ENCODE measurements at places on chromosomes 6 and 20.

GRCh38 chr6:52020945-52021570, 66.4 kb downstream of the PKHD1 start:
- no peak overlapping the region for H3K27ac ChIP-seq
- H3K27me3 ChIP-seq = peaks cover 50% of the 10 kb centered on the region
- H3K4me3 ChIP-seq = no peak overlapping the region
- H3K36me3 ChIP-seq = no peaks in the 10 kb centered on the region
- DNase-seq = no peak

- H3K27ac ChIP-seq = no peak overlapping the region
- no peak for DNase-seq
- H3K4me1 ChIP-seq = no peaks in the 10 kb centered on the region
- no peak overlapping the region for H3K4me3 ChIP-seq
- H3K27me3 ChIP-seq = no peaks in the 10 kb centered on the region
- peaks cover 28% of the 10 kb centered on the region for H3K36me3 ChIP-seq
These were observed 41.9 kb upstream of the SIM1 start for GRCh38 chr6:100506651-100507050.

DNA sequence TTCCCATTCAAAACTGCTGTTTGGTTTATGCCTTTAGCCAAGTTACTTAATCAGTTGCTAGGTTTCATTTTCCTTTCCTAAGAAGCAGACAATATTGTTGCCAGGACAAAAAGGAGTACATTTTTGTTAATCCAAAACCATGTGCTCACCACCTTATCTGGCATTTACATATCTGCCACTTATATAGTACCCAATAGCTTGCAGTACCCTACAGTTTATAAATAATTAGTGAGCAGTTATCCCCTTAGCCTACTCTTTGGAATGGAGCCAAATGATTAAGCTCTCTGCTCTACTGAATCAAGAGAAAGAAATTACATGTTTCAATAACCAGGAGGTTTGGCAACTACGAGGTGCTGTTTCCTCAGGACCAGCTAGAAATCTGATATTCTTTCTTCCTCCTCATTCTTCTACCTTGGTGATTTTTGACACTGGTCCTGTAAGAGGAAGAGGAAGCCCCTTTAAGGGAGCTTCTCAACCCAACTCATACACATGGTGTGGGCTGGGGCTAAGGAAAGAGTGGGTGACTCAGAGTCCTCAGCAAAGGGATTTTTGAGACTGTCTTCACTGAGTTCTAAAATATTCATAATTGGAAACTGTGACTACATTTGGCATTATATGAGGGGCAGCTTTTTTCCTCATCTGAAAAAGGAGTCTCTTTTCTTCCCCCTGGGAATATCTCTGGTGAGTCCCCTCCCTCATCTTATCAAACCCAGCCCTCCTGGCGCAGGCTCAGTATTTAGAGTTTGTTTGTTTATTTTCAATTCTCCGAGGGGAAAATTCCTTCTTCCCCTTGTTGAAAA, 1.5 kb downstream of the ZNFX1 start:
- no peak for DNase-seq
- H3K36me3 ChIP-seq = peaks cover 61% of the 10 kb centered on the region
- peaks cover 87% of the 10 kb centered on the region for H3K4me1 ChIP-seq
- H3K27ac ChIP-seq = peak overlapping the region; percentile 98

DNA sequence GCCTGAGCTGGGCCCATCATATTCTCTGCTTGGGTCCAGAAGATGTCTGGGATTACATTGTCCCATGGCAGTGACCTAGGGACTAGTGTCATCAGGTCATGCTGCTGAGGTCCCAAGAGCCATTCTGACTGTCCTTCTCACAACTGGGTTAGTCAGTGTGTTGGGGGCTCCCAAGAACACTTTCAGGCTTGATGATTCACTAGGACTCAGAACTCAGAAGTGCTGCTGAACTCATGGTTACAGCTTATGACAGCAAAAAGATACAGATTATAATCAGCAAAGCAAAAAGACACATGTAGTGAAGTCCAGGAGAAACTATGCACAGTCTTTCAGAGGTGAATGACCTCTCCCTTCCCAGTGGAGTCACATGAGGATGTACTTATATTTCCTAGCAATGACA, 107.8 kb downstream of the SYNE1 start:
- H3K27ac ChIP-seq = no peak overlapping the region
- H3K4me3 ChIP-seq = no peak overlapping the region

GRCh38 chr6:90127595-90127994, 169.0 kb downstream of the BACH2 start:
- DNase-seq = no peak
- H3K36me3 ChIP-seq = no peaks in the 10 kb centered on the region
- H3K27me3 ChIP-seq = no peaks in the 10 kb centered on the region
- H3K4me3 ChIP-seq = no peak overlapping the region
